ENCODE measurements at places on chromosomes 6 and 20.

GRCh38 chr6:40997234-40997957 is 41.6 kb downstream of the UNC5CL start:
- DNase-seq = no peak

DNA sequence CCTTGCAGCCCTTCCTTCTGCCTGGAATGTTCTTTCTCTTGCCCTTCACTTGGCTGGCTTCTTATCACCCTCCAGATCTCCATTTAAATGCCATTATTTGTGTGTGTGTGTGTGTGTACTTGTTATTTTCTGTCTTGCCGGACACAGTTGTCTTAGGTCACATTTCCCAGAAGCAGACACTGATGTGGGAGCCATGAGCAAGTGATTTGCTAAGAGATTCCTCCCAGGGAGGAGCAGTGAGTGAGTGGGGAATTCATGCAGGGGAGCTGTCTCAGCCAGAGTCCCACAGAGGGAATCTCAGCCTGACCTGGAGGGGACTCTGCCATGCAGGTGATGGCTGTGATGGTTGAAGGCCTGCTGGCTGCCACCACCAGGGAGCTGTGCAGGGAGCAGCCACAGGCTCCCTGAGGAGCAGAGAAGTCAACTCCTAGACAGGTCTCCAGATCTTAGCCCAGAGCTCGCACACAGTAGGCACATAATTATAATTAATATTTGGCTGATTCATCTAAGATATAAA is 96.5 kb downstream of the SYNDIG1 start:
- no peak for DNase-seq

- DNase-seq = no peak
Observed at GRCh38 chr6:168676552-168677322, 235.8 kb downstream of the SMOC2 start.

DNA sequence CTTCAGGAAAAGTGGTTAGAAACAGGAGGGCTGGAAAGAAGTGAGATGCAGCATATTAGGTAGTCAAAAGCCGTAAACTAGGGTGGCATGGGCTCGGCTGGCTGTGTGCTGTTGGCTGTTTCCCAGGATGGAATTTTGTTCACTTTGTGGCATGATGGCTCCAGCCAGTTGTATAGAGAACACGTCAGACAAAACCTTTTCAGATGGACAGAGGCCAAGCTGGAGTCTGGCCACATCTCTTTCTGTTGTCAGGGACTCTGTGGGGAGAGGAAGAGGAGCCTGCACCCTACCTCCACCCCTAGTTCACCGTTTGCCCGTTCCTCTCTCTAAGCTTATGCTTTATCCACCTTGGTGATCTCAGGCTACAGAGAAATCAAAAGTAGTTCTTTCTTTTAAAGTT is 22.0 kb downstream of the C6orf89 start:
- DNase-seq = no peak

Data from effector CD8-positive, alpha-beta T cell (primary cell).